Natural killer cell treated with Interleukin-12 subunit alpha and Interleukin-12 subunit beta and Interleukin-15 and Interleukin-18, amount 100 ng/mL, for 72 hours (primary cell): ENCODE measurements at places on chromosomes 11 and 22.

DNA sequence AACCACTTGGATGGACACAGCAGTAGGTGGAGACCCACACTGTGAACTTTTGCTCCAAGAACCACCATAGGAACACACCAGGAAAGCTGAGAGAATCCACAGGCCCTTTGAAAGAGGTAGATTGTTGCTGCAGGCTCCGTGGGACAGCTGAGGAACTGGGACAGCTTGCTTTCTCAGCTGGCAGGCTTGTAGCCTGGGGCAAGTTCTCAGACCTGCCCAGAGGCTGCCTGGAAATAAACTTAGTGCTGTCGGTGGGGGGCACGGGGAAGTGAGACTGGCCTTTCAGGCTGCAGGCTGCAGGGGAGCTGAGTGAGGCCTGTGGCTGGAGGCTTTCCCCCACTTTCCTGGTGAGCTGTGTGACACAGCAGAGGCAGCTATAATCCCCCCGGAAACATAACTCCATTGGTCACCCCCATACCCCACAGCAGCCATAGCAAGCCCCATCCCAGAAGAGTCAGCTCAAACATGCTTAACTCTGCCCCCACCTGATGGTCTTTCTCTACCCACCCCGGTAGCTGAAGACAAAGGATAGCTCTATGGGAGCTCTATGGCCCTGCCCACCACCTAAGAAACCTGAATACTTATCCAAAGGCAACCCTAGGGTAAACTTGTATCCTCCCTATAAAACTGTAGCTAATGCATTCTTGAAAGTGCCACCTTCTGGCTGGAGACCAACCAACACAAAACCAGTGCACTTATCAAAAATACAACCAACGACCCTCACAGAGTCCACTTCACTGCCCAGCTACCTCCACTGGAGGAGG, 21.4 kb upstream of the ACRV1 start:
- no peak for DNase-seq

DNA sequence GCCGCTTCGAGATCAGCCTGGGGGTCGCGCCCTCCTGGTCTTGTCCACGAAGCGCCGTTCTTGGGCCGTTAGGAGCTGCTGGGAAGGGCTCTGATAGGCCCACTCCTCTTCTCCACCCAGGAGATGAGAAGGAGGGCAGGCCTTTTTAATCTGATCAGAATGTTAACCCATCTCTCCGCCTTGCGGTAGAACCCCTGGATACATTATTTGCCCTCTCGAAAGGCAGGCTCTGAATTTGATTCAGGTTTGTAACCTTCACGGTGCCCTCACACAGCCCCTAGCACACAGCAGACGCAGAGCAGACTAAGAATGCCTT, at the start of gene CCDC83:
Gene CCDC83 (plus strand): TSS at position 43 of the 316 bp plus-strand sequence. CDS start 9,741 bp downstream, outside the sequence.
- no peak for DNase-seq

GRCh38 chr11:44286268-44286880, 23.6 kb downstream of the ALX4 start:
- no peak for DNase-seq

DNA sequence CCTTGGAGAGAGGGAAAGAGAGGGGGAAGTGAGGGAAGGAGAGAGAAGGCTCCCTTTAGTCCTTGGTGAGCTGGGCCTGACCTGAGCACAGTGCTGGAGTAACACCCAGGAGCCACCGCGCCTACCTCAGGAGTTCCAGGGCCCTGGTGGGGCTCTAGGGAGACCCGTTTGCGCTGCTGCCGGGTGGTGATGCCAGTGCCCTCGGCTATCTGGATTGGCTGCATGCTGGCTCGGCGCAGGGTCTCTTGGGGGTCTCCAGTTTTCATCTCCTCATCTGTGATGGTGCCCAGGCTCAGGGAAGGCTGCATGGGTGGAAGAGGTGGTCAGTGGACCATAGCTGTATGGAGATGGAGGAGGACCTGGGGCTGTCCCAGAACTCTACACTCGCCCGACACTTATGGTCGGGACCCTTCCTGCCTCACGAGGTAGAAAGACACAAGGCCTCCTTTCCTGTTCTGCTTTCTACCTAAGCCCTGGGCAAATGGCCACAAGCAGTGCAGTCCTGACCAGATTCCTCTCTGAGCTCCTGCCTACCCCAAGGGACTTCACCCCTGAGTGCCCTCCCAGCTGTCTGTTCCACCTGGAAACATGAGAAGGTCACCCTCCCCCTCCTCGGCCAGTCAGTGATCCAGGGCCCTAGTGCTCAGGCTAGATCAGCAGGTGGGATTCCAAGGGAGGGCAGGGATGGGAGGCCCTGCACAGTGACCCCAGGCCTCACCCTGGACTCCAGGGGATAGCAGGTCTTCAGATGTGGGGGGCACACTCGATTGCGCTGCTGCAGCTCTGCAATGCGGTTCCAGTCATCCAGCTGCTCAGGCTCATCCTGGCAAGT, 6.0 kb downstream of the IL18BP start:
- DNase-seq = no peak

DNA sequence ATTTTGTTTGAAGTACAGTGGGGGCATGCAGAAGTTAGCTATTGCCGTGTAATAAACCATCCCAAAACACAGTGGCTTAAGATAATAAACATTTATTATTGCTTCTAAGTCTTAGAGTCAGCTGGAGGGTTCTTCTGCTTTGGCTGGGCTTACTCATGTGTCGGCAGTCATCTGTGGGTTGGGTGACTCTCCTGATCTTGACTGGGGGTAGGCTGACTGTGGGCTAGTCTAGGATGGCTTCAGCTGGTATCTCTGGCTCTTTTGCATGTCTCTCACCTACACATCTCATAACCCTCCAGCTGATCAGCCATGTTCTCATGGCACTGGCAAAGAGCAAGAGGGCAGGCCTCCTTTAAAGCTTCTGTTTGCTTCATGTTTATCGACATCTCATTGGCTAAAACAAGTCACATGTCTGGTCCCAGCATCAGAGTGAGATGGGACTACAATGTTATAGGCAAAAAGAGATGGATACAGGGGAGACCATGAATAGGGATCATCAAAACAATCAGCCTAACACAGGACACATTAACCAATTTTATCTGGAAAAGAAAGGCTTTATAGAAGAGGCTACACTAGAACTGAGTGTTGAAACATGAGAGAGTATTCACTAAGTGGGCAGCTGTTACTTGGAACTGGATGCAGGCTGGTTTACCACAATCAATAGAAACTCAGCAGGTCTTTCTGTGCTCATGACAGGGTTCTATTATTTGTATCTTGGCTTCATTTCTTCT, 5.1 kb downstream of the LRRC51 start:
- no peak for DNase-seq

DNA sequence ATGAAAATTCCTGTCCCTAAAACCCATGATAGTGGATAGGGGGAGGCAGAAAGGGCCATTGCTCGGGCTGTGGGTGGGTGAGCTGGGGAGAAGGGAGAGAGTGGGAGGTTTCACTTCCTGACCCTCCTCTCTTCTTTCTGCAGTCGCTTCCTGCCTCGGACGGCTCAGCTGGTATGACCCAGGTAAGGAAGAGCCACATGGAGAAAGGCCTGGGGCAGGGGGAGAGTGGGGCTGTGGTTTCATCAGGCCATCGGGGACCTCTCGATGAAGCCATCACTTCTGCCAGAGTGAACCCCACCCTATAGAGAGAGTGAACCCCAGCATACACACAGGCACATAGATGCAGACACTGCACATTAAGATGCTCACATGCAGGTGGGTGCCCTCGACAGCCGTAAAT, 12.6 kb downstream of the CD5 start:
- no peak for DNase-seq

- DNase-seq = no peak
These were observed 66.9 kb upstream of the TTLL12 start for GRCh38 chr22:43253839-43254238.

DNA sequence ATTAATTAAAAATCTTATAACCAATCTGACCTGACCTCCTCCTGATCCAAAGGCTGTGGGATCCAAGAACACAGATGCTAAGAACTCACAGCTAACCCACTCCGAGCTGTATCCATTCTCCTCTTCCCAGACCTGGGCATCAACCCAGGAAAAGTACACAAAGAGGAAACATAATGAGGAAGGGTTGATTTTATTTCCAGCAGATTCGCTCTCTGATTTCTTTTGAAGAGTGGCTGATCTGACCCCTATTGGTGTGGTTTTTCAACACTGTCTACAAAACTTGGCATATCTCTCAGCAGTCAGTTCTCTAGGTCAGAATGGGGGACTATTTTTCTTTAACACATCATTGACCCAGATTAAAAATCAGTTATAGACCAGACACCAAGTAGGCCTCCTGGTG, 201.9 kb upstream of the UBASH3B start:
- DNase-seq = no peak

DNA sequence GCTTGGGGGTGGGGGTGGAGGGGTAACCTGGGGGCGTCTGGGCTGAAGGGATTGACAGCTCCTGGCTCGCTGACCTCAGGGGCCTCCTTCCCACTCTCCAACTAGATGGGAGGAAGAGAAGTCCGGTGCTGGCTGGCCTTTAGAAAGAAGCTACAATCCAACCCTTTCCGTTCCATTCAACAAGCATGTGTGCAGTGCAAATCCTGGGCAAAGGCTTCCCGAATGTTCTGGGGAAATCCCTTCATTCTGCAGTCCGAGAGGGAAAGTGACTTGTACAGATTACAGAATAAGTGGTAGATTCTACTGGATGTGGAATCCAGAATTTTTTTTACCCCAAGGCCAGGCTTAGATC, 149.9 kb downstream of the FEZ1 start:
- no peak for DNase-seq

DNA sequence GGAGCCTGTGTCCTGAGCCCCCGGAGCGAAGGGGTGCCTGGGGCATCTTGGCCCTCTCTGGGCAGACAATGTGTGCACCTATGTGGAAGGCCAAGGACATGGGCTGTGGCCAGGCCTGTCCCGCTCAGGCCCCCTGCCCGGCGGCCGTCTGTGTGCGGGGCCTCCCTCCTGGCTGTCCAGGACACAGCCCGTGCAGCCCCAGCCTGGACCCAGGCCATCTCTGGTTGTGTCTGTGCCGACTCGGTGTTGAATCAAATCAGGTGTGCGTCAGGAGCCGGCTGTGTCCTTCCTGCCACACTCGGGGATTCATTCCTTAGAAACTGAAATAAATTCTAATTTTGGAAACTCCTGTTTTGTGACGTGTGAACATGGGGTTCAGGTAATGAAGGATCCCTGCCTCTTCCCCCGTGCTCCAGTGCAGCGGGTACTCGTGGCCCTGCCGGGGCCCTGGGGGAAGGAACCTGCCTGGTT, 1.5 kb upstream of the SELENOO start:
- no peak for DNase-seq

DNA sequence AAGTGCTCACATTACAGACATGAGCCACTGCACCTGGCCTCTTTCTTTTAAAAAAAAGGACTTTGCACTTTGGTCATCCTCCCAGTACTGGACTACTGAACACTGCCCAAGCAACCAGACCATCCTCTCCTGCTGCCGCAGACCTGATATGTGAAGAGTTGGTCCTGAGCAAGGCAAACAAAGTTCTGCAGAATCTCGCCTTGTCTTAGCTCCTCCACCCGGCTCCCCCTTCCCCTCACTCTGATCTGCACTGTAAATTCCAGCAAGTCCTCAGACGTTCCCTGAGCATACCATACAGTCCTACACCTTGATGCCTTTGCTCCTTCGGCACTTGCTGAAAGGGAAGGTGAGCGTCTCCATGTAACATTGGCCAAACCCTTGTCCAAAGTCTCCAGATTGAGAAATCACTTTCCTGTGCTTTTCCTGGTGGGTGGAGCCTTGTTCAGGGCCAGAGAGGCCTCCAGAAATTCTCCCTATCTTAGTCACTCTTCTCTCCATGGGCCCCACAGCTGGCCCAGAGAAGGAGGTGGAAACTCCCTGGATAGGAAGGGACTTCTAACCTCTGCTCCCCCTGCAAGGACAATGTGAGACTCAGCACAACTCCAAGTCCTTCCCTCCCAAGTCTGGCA, 47.0 kb upstream of the TIMP3 start:
- no peak for DNase-seq

- no peak for DNase-seq
These were observed 17.6 kb downstream of the F2 start for GRCh38 chr11:46736615-46737014.

DNA sequence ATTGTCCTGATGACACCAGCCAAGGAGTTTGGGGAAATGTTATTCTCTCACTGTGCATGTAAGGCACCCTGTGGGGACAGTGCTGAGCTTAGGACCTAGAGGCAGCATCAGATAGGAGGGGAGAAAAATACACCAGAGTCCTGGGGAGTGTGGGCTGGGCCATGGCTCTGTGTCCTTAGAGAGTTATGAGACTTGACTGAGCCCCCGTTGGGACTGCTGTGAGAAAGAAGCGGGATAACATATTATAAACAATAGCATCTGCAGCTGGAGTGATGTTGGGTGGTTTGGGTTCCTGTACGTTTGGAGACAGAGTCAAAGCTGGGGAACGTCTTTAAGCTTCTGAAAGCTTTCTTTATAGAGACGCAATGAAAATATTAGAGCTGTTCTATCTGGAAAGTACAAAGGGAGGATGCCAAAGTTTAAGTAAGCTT, 90.9 kb upstream of the CRTAM start:
- DNase-seq = no peak
